NCI-H510A (cell line): ENCODE measurements at places on chromosomes 12 and 14.

DNA sequence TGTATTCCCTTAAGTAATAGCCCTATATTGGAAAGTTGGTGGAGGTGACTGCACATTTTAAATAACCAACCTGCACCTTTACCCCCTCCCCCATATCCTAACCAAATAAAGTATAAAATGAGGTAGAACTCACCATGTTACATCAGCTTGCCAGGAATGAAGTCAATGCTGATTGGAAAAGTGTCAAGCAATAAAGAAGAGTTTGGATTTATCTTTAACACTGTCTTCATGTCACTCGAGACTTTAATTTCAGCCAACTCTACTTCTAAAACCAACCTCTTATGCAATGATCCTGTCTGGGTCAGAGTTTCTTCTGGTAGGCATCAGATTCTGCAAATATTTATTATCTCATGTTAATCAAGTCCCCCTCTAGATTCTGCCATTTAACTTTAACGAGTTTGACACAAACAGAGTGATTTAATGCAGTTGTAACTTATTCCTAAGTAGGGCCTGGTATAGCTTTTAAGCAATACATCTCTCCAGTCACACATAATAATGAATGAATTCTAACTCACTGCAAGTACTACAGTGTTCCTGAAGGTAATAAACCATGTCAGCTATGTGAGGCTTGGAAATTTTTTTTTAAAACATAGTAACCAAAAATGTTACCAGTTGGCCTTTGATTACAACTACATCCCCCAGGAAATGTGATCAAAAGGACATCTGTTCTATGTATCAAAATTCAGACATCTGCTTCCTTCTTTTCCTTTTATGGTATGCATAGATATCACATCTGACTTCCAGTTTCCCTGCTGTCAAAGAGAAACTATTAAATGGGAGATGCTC is 98.7 kb downstream of the ERGIC2 start:
- no peak for DNase-seq

DNA sequence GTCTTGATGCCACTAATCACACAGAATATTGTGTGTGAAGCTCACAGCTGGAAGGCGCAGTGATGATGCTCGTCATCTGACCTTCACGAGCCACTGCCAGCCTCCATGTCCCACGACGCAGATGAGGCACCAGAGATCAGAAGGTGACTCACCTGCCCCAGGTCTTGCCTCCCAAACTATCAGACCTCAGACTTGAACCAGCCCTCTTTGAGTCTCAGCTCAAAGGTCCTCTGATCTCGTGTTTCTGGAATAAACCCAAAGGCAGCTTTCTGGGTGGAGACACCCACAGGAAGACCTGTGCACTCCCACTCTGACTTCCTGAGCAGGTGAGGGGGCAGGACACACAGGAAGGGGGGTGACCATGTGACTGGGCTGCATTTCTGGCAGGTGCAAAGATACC is 19.6 kb upstream of the CHGA start:
- DNase-seq: no peak

DNA sequence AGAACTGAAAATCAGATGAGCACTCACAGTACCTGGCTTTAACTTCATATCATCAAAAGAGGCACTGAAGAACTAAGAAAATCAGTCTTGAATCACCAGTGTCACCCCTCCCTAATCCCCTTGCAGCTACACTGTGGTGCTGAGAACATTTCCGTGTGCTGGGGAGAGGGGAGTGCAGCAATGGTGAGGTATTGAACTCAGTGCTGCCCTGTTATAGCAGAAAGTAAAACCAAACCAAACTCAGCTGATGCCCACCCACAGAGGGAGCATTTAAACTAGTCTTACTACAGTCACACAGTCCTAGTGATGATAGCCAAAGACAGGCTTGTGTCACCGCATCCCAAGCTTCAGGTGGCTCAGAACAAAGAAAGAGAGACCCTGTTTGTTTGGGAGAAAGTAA is 122.1 kb downstream of the CPNE8 start:
- DNase-seq: no peak

DNA sequence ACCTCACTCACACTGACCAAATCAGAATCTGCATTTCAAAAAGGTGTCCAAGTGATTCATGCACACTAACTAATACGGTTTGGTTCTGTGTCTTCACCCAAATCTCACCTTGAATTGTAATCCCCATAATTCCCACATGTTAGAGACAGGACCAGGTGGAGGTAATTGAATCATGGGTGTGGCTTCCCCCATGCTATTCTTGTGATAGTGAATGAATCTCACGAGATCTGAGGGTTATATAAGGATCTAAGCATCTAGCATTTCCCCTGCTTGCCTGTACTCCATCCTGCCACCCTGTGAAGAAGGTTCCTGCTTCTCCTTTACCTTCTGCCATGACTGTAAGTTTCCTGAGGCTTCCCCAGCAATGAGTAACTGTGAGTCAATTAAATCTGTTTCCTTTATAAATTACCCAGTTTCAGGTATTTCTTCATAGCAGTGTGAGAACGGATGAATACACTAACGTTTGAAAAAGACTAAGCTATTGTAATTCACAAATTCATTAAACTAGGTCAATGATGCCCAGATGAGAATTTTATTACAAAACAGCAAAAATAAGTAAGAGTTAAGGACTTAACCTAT is 759.1 kb downstream of the GALC start:
- no peak for DNase-seq

GRCh38 chr12:66354291-66354690 is 52.0 kb downstream of the HELB start:
- DNase-seq: no peak

- DNase-seq: no peak
Measured at GRCh38 chr14:103524002-103524935, 1.6 kb upstream of the CKB start.

- no peak for DNase-seq
Measured at GRCh38 chr12:69101505-69101904, 137.9 kb upstream of the CPSF6 start.

DNA sequence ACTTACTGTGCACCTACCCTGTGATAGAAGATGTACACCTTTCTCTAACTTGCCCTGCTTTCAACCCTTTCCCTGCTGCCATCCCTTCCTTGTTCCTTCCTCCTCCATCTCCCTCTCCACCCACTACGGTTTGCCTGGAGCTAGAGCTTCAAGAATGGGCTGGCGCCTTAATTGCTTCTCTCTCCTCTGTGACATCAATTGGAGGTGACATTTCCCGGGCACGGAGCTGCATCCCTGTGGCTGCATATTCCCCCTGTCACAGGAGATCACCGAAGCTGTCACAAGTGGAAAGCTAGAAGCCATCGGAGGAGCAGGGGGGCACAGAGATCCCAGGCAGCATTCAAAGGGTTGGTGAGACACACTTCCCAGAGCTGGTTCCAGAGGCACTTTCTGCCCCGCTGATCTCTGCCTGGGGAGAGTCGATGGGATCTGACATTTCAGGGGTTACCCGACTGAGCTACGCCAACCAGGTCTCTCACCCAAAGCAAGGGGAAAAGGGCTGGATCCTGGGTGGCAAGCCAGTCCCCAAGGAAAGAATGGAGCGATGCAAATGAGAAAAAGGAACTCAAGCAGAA is 604.9 kb downstream of the MED13L start:
- no peak for DNase-seq

DNA sequence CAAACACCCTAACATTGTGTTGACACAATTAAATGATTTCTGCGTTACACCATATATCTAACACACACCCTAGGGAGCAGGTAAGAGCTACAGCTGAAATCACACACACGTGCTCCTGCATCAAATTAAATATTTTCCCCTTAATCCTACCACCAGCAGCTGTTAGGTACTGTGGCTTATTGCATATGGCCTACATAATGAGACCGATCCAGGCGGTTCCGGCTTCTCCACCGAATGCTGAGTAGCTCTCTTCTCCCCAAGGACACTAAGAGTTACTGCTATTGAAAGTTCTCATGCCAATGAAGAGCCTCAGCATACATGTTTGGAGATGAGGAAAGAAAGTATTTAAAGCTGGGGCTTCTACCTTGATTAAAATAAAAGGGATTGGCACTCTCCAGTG is 472.2 kb upstream of the STXBP6 start:
- DNase-seq: no peak

GRCh38 chr12:95473231-95473883 is 595 bp upstream of the METAP2 start:
- peak; percentile 31 for DNase-seq

DNA sequence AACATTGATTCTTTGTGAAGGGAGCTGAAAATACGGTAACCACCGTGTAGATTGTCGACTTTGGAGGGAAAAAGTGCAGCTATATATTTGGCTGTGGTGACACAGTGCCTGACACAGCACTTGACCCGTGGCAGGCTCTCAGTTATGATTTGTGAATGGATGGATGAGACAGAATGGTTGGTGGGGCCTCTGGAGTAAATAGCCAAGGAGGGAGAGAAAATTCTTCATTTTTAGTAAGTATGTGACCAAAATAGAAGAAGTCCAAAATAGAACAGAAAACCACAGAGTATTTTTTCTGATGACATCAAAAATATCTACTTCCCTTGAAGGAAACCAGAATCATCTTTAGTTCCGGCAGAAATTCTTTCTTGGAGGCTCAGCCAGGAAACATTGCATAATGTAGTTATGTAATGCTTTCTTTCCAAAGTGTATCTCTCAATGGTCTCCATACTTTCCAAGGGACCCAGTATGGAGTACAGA is 82.0 kb upstream of the WSCD2 start:
- no peak for DNase-seq

GRCh38 chr12:94676031-94676641 is 25.8 kb upstream of the TMCC3 start:
- no peak for DNase-seq

DNA sequence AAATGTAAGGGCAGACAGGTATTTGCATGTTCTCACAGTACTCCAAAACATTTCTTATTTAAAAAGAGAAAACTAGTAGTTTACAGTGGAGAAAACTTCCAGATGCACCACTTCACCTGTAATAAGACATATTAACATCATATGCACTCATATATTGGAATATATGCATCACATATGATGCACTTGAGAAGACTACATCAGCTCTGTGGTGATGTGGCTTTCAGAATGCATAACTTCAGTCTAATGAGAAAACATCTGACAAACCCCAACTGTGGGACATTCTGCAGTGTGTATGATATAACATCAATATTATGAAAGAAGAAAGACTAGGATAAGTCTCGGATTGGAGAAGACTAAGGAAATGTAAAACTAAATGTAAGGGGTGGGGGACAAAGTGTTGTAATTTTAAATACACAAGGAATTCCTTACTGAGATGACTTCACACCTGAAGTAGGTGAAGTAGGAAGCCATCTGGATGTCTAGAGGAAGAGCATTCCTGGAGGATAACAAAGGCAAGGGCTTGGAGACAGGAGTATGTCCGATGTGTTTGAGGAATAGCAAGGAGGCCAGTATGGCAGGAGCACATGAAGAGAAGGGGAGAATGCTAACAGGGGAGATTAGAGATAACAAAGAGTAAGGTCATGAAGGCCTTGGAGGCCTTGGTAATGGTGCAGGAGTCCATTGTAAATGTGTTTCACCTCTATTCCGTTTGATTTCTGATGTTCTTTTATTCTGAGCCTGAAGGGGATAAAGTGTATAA is 49.0 kb downstream of the CNOT2 start:
- no peak for DNase-seq

- DNase-seq: no peak
Measured at GRCh38 chr14:53338192-53338591, 185.1 kb upstream of the DDHD1 start.

DNA sequence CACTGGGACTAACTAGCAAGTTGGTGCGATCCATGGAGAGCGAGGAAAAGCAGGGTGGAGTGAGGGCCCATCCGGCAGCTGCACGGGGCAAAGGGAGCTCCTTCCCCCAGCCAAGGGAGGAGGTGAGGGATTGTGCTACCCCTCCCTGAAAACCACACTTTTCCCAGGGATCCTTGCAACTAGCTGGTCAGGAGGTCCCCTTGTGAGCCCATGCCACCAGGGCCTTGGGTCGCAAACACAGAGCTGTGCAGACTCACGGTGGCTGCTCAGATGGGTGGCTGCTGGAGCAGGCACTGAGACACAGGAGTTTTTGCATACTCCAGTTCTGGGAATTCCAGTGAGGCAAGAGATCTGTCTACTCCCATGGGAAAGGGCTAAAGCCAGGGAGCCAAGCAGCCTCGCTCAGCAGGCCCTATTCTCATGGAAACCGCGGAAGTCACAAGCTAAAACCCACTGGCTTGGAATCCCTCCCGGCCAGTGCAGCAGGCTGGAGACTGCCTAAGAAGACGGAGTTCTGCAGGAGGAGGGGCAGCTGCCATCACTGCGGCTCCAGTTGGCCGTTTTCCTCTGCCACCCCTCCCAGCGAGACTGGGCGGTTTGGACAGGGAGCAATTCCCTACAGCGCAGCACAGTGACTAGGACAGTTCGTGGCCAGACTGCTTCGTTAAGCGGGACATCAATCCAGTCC is 10.9 kb upstream of the ZNF705A start:
- no peak for DNase-seq

GRCh38 chr12:98788396-98788795 is 143.3 kb downstream of the APAF1 start:
- DNase-seq: no peak

GRCh38 chr14:101839236-101839635 is 77.7 kb downstream of the PPP2R5C start:
- DNase-seq: no peak

DNA sequence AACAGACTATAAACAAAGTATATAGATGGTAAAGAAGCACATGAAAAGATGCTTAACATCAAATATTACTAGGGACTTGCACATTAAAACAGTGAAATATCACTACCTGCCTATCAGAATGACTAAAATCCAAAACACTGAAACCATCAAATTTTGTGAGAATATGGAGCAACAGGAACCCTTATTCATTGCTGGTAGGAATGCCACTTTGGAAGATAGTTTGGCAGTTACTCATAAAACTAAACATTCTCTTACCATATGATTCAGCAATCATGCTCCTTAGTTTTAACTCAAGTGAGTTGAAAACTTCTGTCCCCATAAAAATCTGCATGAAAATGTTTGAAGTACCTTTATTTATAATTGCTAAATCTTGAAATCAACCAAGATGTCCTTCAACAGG is 297.6 kb downstream of the DAD1 start:
- no peak for DNase-seq

DNA sequence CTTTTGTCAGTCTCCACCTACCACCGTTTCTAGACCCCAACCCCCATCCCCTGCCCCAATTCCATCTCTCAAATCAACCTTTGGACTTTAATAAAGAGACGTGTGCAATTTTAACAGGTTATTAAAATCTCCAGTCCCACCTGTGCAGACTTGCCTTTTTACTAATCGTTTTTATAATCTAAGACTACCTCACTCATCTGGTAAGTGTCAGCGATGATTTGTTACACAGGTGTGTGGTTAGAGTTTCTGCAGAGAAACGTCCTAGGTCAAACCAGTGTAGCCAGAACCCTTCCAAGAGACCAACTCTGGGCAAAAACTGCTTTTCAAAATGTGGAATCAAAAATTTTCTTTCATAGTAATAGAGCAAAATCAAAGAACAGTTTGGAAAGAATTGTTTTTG is 60.4 kb upstream of the PELI2 start:
- DNase-seq: no peak

- no peak for DNase-seq
Measured at GRCh38 chr12:94208622-94208966, 60.2 kb downstream of the PLXNC1 start.

GRCh38 chr12:118126119-118126757 is 9.7 kb upstream of the PEBP1 start:
- DNase-seq: no peak
